AG08395 (cell line): ENCODE measurements at places on chromosomes 1 and 21.

- no peak for DNase-seq
Observed at GRCh38 chr1:230498704-230499103, 72.6 kb upstream of the PGBD5 start.

DNA sequence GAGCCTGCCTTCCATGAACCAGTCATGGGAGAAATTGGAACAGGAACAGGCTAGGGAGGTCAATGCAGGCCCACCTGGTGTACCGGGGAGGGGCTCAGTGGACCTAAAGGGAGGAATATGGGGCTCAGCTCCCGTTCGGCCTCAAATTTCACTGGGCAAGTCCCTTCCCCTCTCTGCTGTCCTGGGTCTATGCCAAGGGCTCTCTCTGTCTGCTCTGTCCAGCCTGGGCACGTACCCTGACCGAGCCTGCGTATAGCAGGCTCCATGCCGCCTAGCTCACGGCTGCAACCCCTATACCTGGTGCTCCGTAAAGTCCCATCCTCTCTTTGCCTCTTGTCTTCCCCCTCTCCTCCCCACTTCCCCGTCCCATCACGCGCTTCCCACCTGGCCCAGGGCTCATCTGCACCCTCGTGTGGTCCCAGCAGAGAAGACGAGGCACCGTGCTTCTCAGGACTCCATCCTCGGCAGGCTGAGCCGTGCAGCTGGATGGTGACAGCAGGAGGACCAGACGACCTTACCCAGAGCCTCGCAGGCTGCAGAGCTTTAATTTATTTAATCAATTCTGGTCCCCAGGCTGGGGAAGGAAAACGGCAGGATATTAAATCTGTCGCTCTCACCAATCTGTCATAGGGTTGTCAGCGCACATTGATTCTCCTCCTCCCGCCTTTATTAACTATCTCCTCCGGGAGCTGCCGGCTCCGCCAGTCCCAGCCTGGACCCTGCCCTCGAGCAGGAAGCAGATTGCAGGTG lies 25.0 kb upstream of the DISP3 start:
- DNase-seq = no peak

- DNase-seq = no peak
Observed at GRCh38 chr1:5744341-5744740, 247.9 kb downstream of the NPHP4 start.

- peak; percentile 32 for DNase-seq
Observed at GRCh38 chr1:209456878-209457277, 126.6 kb upstream of the CAMK1G start.

GRCh38 chr1:43536196-43536863 lies 5.6 kb downstream of the PTPRF start:
- DNase-seq = no peak

DNA sequence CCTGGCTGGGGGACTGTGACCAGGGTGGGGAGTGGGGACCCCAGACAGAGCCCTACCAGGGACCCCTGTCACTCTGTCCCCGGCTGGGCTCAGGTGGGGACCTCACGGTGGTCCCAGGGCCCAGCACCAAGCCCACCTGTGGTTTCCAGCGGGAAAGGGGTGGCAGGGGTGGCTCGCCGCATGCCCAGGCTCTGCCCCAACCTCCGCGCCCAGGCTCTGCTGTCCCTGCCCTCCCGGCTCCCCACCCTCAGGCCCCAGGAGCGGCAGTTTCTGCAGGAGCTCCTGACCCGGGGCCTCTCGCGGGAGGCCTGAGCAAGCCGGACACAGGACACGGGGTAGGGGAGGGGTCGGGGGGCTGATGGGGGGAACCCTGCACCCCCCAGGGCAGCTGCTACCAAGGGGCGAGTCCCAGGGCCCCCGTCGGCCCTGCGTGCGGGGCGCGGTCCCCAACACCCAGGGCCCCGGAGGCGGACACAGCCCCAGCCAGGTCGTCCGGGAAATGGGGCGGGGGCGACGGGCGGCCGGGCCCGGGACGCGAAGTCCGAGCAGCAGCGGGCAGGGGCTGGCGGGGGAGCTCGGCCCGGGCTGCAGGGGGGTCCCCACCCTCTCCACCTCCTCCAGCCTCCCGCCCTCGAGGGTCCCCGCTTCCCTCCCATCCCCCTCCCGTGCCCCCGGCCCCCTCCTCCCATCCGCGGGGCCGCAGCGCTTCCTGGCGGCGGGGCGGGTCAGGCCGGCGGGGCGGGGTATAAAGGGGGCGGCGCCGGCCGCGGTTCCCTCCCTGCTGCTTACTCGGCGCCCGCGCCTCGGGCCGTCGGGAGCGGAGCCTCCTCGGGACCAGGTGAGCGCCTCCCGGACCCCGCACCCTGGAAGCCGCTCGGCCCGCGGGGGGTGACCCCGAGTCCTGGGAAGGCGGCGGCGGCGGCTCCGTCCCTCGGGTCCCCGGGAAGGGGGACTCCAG lies at the start of gene COL6A2:
TSS of gene COL6A2 (plus strand) at position 777 of the 958 bp plus-strand sequence.
- peak; percentile 80 for DNase-seq
